Kidney epithelial cell (primary cell): ENCODE measurements at places on chromosomes 5 and 9.

DNA sequence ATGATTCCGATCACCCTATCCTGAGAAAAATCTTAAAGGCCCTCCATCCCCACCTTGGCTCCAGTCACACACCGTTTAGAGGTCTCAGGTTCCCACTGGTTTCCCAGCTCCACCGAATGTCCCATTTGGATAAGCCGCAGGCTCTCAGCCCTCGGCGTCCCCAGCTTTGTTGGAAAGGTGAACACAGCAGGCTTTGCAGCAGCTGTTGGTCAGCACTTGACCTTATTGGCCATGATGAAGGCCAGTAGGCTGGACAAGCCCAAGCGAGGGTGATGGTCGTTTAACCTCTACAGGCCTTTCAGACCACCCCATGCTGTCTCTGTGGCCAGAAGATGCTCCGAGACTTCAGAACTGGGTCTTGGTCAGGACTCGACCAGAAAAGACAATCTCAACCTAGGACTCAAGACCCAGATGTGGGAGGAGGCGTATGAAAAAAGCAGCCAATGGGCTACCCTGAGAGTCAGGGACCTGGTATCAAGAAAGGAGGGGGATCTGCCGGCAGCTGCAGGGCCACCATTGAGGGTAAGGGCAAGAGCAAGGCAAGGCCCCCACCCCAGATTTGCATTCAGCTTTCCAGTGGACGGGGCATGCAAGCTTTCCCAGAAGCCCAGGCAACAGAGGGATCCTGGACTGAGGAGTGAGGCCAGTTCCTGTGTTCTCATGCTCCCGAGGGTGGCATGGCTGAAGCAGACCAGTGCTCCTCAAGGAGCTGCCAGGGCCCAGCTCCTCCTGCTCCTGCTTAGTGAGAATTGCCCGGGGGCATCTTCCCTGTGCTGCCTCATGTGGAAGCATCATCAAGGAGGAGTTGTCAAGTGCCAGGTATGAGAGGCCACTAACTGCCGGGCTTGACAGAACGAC, 13.4 kb downstream of the UBE2QL1 start:
- no peak for DNase-seq

DNA sequence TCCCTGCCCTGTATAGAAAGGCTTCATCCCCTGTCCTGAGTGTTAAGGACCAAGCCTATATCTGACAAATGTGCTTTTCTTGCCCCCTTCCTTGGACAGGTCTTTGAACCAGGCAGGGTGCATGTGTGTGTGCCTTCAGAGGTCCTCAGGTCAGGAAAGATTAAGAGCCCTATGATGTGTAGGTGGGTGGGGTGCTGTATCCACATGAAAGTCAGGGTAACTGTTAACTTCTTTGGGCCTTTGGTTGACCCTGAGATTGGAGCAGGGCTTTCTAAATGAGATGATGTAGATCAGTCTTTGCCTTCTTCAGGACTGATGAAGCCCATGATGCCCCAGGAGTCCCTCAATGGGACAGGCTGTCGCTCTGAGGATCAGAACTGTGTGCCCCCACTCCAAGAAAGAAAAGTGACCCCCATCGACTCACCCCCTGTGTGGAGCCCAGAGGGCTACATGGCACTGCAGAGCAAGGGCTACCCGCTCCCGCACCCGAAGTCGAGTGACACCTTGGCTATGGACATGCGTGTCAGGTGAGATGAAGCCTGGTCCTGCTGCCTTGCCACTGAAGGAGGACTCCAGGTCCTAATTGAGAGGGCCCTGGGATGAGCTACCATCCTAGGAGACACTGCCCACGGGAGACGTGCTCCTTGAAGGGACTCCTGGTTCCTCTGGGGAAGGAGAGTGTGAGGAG, 29.4 kb upstream of the POMT1 start:
- no peak for DNase-seq

- no peak for DNase-seq
Observed at GRCh38 chr5:61995486-61995885, 310.5 kb upstream of the KIF2A start.

DNA sequence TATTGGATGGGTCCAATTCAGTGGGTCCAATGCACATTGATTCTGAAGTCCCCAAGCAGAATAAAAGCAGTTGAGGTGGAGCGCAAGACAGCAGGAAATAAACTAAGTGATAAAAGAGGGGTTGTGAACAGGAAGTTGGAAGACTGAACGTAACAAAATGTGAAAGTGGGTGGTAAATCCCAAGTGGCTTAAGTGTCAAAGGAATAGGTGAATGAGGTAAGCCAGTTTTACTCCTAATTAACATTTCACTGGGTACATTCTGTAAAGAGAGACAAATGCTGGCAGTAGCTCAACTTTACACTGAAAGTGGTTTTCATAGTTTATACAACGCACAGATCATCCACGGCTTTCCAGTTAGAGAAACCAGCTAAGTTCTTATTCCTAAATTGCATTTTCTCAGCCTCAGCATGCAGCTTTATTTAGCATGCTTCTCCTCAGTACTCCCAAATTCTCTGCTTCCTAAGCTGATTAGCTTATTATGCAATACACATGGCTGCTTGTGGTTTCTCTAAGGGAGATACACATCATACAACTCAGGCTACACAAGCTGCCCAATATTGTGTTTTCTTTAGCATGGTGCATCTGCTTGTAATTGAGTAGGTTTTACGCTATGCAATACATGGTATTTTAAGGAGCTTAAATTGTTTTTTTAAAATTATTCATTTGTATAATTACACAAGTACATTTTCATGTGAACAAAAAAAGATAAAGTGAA, 34.2 kb upstream of the HSD17B4 start:
- no peak for DNase-seq

GRCh38 chr9:21289848-21290247, 15.3 kb downstream of the IFNA5 start:
- DNase-seq = no peak

DNA sequence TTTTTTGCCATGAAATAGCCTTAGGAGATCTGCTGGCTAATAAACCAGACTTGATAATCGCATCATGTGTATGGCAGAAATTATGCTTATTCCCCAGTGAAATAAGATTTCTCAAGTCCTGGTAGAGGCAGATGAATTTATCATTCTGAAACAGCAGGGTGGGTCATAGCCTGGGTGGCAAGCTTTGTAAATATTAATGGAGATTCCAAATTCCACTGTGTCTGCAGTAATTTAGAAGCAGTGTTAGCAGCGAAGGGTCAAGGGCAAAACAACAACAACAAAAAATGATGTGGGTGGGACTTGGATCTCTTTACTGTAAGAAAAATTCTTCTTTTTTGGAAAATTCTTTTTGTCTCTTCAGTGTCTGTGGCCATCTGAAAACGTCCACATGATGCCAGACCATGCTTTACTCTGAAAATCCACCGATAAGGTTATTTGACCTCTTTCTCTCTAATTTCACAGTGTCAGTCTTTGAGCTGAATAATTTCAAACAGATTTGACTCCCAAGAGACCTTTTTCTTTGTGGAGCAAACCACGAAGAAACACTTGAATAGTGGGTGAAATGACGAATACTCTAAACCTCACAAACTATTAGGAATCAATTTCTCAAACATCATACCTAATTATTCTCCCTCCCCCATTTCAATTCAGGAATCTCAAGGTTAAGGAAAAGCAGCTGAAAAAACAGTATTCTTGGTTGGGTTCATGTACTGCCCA, 106.0 kb upstream of the RPS23 start:
- no peak for DNase-seq

- no peak for DNase-seq
Observed at GRCh38 chr5:61029456-61030162, 84.6 kb downstream of the NDUFAF2 start.

DNA sequence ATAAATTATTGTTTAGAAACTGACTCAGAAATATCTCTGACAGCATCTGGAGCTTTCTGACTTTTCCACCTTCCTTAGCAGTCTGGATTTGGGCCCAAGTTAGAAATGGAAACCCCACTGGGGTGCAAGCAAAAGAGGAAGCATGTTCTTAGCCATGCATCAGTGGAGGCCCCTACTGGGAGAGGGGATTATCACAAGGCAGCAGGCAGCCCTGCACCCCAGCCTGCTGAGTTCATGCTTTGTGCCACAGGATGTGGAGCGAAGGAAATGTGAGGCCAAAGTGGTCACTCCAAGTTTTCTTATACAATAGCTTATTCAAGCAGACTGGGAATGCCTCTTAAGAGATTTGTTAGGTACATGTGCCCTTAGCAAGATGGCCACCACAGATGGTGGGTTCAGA, 146.5 kb upstream of the TLX3 start:
- no peak for DNase-seq

DNA sequence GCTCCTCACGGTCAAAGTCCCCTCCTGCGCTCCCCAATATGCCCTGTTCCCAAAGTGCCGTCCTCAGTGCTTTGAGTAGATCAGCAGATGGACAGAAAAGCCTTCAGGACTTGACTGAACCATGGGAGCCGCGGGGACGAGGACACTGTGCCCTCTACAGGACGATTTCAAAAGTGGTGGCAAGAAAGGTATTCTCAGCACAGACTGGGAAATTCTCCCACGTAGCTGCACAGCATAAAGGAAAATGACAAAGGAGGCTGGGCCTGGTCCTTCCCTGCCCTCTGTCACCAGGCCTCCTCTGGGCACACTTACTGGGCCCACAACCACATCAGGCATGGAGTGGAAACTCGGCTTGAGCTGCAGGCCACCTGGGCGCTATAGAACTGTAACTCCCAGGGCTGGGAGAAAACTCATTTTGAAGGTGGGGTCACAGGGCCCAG, 16.7 kb upstream of the MTMR12 start:
- no peak for DNase-seq

DNA sequence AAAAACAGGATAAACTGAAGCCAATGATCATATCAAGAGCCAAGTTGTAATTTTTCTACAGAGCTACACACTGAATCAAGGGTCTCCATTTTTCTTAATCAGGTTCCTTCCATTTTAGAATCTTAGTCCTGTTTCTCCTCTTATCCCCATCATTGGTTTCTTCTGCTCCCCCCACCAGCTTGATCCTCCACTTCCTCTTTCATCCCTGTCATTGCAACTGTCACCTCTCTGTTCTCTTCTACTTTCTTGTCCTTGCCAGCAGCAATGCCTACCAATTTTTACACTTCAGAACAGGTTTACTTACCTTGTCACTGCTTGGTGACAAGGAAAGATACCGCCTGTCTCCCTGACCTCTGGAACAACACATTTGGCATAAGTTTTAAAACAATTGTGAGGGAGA, 97.3 kb downstream of the CFAP90 start:
- DNase-seq = no peak

DNA sequence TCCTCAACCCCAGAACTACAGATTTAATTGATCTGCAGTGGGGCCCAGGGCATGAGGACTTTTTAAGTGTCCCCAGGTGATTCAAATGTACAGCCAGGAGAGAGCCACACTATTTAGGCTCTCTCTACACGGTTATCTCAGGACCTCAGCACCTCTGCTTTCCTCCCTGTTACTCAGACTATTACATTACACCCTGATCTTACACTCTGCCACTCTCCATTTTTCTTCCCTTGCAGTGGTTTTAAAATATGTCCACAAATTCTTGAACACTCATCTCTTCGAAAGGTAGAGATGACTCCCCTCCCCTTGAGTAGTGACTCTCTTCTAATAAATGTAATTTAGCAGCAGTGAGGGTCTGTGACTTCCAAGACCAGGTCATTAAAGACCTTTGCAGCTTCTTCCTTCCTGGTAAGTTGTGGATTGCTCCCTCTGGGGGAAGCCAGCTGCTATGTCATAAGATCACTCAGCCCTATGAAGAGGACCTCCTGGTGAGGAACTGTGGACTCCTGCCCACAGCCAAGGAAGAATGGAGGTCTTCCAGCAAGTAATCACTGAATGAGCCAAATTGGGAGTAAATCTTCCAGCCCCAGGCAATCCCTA, 87.5 kb upstream of the SSBP2 start:
- no peak for DNase-seq

DNA sequence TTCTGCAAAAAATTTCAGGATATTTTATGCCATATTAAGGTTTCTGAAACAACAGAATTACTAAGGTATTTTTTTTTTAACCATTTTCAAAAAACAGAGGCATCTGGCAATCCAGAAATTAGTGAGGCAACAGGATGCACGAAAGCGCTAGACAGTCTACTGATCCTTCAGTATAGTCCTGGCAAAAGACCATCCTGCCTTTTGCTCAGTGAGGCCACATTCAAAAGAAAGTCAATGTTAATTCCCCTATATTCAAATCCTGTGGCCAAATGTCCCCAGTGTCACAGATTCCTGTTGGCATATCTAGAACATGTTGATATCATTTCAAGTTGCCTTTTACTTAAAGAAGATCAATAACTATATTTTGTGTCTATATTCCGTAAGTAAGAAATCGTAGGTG, 13.1 kb upstream of the NFIB start:
- DNase-seq = no peak

- no peak for DNase-seq
Observed at GRCh38 chr5:147504011-147504410, 5.9 kb downstream of the DPYSL3 start.

DNA sequence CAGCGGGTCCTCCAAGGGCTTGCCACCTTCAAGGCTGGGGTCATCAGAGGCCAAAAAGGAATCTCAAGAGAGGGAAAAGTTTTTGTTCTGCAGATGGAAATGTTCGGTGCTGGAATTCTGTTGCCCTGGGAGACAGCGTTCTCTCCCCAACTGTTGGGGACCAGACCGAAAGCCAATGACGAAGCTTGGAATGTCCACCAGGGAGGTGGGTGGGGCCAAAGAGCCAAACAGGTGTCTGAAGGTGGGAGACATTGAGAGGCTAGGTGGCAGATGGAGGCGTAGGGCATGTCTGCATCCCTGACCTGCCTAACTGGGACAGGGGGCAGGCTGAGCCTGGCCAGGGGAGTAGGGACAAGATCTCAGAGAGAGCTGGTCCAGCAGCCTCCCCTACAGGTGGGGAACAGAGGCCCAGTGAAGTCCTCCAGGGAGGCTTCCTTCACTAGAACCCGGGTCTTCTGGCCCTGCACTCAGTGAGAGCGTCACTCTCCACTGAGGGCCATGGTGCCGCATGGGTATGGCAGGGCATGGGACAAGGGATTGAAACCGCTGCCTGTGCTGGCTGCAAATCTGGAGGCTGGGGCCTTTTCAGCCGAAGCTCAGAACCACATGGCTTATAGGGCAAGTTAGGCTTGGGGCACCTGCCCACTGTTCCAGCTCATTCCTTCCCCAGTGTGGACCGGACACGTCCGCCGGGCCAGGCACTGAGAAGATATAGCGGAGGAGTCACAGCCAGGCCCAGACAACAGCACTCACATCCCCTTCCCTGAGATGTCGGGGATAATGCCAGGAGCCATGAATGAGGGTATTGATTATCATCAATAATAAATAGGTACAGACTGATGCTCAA, 5.0 kb upstream of the FAM78A start:
- DNase-seq = no peak

GRCh38 chr5:167644619-167645018, 646.8 kb upstream of the WWC1 start:
- no peak for DNase-seq

DNA sequence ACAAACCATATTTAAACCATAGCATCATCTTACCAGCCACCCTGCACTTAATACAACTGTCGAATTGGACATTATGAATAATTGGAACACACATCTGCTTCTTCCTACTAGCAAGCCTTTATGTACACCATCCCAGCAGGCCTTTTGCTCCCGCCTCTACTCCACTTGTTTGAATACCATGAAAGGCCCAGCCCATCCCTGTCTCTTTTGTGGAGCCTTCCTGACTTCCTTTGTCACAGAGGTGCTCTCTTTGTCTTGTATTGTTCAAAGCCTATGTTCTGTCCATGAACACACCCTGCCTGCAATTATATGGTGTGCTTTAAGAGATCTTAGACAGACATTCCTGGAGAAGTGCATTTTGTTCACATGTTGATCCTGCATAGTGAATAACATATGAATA, 465.7 kb downstream of the DIRAS2 start:
- DNase-seq = no peak

GRCh38 chr5:175133185-175133584, 310.8 kb downstream of the DRD1 start:
- DNase-seq = no peak
